Activated T-helper 2 cell treated with anti-CD3 and anti-CD28 coated beads, Interferon-gamma antibody, Interleukin-2, Interleukin-4, amounts not matched to agents 10 μg/mL and 5 μg/mL and 100 μg/mL, durations not matched to agents 14 hours and 24 hours and 36 hours (primary cell): ENCODE measurements at places on chromosomes 3 and 15. TPM values are rescaled to one million over a fixed set of nuclear protein-coding genes. Genes with fewer than 3 reads are reported as not detected.

Gene PAQR5
- not detected in 2 replicates for total RNA-seq

Gene GCSAM
- 1.6 and 1.9 TPM in 2 replicates for total RNA-seq

- no peaks in the 10 kb centered on the region for H3K27me3 ChIP-seq
- no peak for DNase-seq
- H3K4me1 ChIP-seq = no peaks in the 10 kb centered on the region
- no peaks in the 10 kb centered on the region for H3K36me3 ChIP-seq
- no peak overlapping the region for H3K4me3 ChIP-seq
Measured at GRCh38 chr3:40258555-40258954, 51.0 kb upstream of the EIF1B start.

DNA sequence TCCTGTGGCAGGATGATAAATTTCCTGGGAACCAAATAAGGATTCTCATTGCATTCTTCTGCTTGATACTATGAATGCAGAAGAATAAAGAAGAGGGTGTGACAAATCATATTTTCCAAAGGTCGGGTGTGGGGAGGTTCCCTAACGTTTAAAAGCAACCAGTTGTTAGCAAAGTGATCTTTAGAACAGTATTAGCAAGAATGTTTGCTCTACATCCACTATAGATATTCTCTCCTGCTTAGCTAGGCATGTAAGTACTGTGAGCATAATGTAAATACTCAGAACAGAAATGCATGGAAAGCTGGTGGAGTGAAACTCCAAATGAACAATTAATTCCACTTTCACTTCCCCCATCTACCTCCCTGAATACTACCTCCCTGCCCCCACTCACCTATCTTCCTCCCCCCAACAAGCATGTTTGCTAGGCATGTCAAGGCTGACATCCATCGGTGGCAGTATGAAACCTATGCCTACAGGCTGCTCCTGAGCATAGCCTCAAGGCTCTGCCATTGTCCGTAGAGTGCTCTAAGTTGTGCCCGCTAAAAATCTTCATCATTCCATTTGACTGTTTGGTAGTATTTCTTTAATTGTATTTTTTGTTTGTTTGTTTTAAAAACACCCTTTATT is 329.7 kb downstream of the TIGIT start:
- H3K27me3 ChIP-seq = no peaks in the 10 kb centered on the region
- H3K27ac ChIP-seq = no peak overlapping the region
- H3K4me1 ChIP-seq = no peaks in the 10 kb centered on the region

DNA sequence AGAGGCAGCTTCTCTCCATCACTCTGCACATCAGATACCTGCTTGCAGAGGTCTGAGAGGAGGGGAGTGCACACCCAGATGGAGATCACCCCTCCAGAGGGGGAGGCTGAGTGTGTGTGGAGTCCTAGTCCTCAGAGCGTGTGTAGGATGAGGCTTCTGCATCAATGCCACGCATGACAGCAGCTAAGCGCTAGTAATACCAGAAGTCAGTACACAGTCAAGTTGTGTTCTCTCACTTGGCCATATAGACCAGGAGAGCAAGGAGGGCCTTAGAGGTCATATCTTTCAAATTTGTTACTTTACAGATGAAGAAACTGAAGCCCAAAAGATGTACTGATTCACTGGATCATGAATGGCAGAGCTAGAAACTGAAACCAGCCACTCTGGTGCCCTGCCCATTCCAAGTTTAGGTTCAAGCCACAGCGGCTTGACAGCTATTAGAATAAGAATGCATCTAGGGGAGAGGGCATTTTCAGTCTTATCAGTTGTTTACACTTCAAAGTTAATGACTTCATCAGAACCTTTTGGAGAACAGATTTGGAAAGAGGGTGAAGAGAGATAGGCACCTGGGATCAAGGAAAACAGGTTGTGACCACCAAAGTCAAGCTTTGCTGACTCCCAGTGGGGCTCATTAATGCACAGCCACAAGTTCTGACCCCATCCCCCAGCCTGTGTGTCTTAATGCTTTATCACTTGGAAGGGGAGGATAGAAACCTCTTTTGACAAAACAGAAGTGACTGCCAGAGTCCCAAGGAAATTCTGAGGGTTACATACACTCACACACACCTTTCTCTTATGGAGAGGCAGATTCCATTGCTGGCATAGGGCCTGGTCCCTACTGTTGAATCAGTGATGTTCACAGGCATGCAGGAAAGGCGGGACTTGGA is 310.3 kb downstream of the CHST2 start:
- no peak for DNase-seq
- H3K27me3 ChIP-seq = no peaks in the 10 kb centered on the region
- no peak overlapping the region for H3K4me3 ChIP-seq
- H3K4me1 ChIP-seq = peaks cover 2% of the 10 kb centered on the region

DNA sequence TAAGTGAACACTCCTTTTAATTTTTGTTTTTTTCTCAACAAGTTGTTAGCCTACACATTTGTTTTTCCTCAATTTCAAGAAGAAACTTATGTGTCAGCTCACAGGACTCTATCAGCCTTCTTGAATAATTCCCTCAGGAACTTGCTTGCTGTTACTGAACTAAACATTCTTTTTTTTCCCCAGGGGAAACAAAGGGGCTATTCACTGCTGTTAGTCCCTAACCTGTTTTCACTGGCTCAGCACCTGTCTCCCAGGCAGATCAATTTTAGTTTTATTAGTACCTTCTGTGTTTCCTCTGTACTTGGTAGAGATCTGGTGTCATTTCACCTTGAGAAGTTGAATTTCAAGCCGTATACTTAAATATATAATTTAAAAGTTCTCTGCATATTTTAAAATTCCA is 644.6 kb downstream of the CADM2 start:
- H3K27me3 ChIP-seq = no peaks in the 10 kb centered on the region
- DNase-seq = no peak
- no peaks in the 10 kb centered on the region for H3K36me3 ChIP-seq
- H3K4me1 ChIP-seq = no peaks in the 10 kb centered on the region
- no peak overlapping the region for H3K4me3 ChIP-seq

GRCh38 chr15:85314146-85314545 is 66.3 kb upstream of the AKAP13 start:
- no peak overlapping the region for H3K4me3 ChIP-seq
- no peak overlapping the region for H3K27ac ChIP-seq
- H3K36me3 ChIP-seq = peaks cover 11% of the 10 kb centered on the region

- no peaks in the 10 kb centered on the region for H3K36me3 ChIP-seq
- peaks cover 3% of the 10 kb centered on the region for H3K4me1 ChIP-seq
- DNase-seq = no peak
- peaks cover 49% of the 10 kb centered on the region for H3K27me3 ChIP-seq
- H3K4me3 ChIP-seq = no peak overlapping the region
Measured at GRCh38 chr3:126391631-126392030, 3.1 kb upstream of the CFAP100 start.

DNA sequence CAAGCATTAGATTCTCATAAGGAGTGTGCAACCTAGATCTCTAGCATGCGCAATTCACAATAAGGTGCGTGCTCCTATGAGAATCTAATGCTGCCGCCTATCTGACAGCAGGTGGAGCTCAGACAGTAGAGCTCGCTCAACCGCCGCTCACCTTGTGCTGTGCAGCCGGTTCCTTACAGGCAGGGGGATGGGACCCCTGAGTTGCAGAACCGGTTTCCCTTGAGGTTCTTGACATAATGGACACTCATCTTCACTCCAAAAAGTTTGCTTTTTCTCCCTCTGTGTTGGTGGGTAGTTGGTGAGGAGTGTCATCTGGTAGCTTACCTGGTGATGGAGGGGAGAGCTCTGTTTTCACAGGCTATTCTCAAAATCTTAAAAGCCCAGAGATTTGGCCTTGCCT is 324.0 kb upstream of the TBL1XR1 start:
- H3K36me3 ChIP-seq = no peaks in the 10 kb centered on the region
- no peak overlapping the region for H3K4me3 ChIP-seq
- DNase-seq = no peak
- peaks cover 1% of the 10 kb centered on the region for H3K27me3 ChIP-seq

- no peak overlapping the region for H3K4me3 ChIP-seq
- H3K4me1 ChIP-seq = no peaks in the 10 kb centered on the region
- DNase-seq = no peak
Measured at GRCh38 chr3:153503873-153504272, 341.8 kb downstream of the RAP2B start.

- no peaks in the 10 kb centered on the region for H3K27me3 ChIP-seq
- H3K4me1 ChIP-seq = peaks cover 38% of the 10 kb centered on the region
- H3K4me3 ChIP-seq = no peak overlapping the region
Measured at GRCh38 chr3:101170062-101170771, 150.2 kb downstream of the IMPG2 start.
